ENCODE measurements at places on chromosomes 6 and 20.

DNA sequence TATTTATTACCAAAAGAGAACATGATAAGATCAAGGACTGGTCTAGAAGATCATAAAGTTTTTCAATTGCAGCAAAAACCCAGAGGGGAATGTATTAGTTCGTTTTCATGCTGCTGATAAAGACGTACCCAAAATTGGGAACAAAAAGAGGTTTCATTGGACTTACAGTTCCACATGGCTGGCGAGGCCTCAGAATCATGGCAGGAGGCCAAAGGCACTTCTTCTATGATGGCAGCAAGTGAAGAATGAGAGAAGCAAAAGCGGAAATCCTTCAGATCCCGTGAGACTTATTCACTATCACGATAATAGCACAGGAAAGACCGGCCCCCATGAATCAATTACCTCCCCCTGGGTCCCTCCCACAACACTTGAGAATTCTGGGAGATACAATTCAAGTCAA lies 57.7 kb upstream of the HIVEP2 start:
- no peak for DNase-seq

GRCh38 chr20:6007094-6007528 lies 46.7 kb downstream of the LRRN4 start:
- DNase-seq: no peak

- DNase-seq: no peak
Observed at GRCh38 chr20:41178495-41178894, 41.2 kb downstream of the PLCG1 start.

DNA sequence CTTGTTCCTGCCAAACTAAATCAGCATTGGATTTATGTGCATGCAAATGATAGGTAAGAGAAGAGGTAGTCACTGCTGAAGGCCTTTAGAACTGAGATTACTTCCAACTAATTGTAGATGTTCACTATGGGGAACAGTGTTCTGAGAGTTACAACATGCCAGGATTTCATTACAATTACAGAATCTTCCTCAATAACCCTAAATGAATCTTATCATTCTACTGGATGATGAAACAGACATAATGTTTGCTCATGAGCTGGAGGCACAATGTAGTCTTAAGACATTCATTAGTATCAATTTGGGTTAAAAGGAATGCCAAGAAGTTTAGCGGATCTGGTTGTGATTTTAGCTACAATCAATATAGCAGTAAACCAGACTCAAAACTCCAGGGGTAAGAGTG lies 248.9 kb upstream of the THEMIS start:
- no peak for DNase-seq

- DNase-seq: no peak
Observed at GRCh38 chr6:117729613-117730012, 54.3 kb downstream of the NUS1 start.

GRCh38 chr6:148448369-148449012 lies 105.9 kb downstream of the SASH1 start:
- no peak for DNase-seq

DNA sequence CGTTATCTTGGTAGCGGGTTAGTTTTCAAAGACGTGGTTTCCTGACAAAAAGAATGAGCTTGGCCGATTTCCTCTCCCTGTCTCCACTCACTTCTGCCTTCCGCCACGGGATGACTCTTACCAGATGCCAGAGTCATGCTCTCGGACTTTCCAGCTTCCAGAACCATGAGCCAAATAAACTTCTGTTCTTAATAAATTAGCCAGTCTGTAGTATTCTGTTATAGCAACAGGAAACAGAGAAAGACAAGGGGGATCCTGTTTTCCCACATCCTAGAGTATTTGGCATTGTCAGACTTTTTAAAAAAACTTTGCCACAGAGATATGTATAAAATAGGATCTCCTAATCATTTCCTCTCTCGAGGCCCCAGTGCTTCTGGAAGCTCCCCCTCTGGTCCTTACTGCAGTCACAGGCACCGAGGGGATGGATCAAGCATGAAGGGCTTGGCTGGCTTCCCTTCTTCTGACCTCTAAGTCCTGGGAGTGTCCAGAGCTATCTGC lies 84.9 kb upstream of the NAA20 start:
- no peak for DNase-seq

- no peak for DNase-seq
Observed at GRCh38 chr6:116291701-116292396, 12.1 kb upstream of the TSPYL1 start.

- DNase-seq: peak; percentile 38
Observed at GRCh38 chr6:11043378-11043960, 636 bp downstream of the ELOVL2 start.

GRCh38 chr6:44226368-44227147 lies 3.2 kb downstream of the SLC29A1 start:
- DNase-seq: no peak

DNA sequence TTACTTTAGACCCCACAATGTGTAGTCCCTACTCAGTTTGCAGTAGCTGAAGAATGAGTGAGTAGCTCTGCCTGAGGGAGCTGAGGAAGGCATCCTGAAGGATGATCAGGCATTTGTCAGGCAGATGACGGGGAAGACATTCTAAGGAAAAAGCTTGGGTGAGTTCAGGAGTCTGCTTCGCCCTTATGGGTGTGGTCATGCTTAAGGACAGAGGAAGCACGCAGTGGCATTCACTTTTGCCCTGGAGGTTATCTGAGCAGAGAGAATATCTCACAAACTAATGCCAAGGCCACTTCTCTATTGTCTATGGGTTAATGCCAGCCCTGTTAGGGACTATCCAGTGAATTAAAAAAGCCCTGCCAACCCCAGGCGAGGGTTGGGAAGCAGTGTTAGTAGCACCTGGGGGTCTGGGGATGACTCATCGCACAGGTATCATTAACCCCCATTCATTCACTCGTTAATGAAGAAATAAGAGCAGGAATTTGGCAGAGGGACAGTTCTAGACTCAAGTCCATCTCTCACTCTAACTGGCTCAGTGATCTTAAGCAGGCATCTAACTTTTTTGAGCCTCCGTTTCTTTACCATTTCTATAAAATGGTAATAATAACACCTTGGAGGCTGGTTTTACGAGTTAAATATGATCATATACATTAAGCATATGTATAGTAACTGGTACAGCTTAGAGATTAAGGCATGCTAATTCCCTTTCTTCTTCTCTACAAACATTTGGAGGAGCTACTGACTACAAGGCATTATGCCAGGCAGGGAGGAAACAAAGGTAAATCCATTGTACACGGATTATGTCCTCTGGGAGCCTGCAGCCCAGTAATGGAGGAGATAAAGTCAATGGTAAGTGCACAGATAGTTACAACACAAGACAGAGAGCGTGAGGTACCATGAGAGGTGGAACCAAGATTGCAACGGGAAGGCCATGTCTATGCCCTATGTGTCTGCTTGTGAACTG lies 93.2 kb upstream of the AKIRIN2 start:
- DNase-seq: no peak

GRCh38 chr6:134424165-134424797 lies 106.4 kb upstream of the SGK1 start:
- DNase-seq: no peak

GRCh38 chr6:42313941-42314570 lies 96.4 kb upstream of the MRPS10 start:
- DNase-seq: no peak

GRCh38 chr6:169452117-169452868 lies 198.6 kb upstream of the THBS2 start:
- no peak for DNase-seq

GRCh38 chr20:56395166-56395565 lies 2.7 kb downstream of the CSTF1 start:
- DNase-seq: no peak

- DNase-seq: no peak
Observed at GRCh38 chr20:38159957-38160756, 4.9 kb downstream of the TGM2 start.

GRCh38 chr6:42808492-42809483 lies 26.9 kb downstream of the BICRAL start:
- DNase-seq: no peak

DNA sequence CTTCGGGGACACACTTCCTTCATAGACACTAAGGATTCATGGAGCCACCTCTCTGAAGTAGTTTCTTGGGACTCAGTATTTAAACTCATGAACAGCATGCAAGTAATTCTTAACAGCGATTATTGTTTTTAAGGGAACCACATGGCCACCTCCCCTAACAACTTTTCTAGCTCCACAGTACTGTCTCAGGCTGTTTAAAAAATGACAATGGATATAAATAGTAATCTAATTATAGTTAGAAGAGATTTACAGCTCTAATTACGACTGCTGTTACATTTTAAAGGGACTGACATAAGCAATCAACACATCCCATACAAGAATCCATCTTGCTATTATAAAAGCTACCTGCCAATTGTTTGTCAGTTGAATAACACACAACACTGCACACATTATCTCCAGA lies 72.1 kb upstream of the HDGFL1 start:
- DNase-seq: peak; percentile 12

DNA sequence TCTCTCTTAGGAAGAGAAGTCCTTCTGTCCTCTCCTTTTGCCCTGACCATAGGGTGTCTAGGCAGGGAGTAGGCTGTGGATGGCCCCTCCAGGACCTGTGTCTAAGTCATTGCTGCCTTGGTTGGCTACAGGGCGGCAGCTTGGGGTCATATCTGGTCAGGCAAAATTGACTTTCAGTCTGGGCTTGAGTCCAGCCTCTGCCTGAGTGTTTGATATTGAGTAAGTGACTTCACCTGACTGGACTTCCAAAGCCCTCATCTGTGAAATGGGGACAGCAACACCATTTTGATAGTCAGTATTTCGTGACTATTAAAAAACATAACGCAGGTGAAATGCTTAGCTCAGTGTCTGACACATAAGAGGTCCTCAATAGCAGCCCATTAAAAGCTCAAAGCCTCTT lies 4.6 kb downstream of the TGM3 start:
- no peak for DNase-seq

GRCh38 chr20:24983896-24984295 lies 8.7 kb downstream of the APMAP start:
- DNase-seq: no peak

DNA sequence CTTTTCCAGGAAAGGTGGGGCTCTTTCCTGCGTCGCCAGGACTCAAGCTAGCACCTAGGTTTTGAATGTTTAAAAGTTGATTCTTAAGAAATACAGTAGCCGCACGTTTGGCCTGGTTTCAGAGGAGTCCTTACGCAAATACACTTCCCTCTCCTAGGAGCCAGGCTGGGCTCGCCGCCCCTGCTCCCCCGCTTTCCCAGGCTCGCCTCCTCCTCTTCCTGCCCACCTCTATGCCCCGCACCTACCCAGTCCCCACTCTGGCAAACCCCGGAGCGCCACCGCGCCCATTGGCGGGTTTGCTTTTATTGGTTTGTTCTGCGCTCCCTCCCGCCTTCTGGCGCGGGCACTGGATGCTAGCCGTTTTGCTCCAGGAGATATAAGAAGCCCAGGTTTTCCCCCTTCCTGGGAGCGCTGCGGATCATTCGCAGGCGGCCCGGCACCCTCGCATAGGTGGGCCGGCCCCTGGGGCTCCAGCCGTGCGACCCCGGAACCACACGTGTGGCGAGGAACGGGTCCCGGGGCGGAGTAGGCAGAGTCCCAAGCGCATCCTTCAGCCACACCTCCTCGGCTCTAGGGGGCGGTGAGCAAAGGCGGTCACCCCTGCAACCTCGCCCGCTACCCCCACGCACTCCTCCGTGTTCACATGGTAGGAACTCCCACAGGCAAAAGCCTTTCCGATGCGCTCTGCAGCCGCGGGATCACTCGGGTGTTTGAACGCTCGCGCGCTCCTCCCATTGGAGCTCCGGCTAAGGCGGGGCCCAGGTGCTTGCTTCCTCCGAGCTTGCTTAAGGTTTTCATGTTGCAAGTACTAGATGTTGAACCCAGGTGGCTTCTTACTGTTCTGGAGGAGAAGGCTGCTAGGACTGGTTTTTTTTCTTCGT lies 119.0 kb downstream of the RTN4IP1 start:
- no peak for DNase-seq

- no peak for DNase-seq
Observed at GRCh38 chr6:45783716-45784115, 231.9 kb downstream of the CLIC5 start.

- no peak for DNase-seq
Observed at GRCh38 chr6:71114986-71115385, 158.1 kb upstream of the B3GAT2 start.

- DNase-seq: no peak
Observed at GRCh38 chr20:36644706-36645095, 1.3 kb downstream of the SLA2 start.

- DNase-seq: no peak
Observed at GRCh38 chr20:8788831-8789230, 280.1 kb upstream of the PLCB4 start.

- no peak for DNase-seq
Observed at GRCh38 chr6:87364602-87365252, 20.1 kb downstream of the C6orf163 start.

GRCh38 chr20:51608061-51608460 lies 65.5 kb upstream of the NFATC2 start:
- no peak for DNase-seq

GRCh38 chr6:138485586-138486248 lies 13.6 kb downstream of the NHSL1 start:
- no peak for DNase-seq

GRCh38 chr20:58377766-58378401 lies 11.1 kb upstream of the VAPB start:
- no peak for DNase-seq

DNA sequence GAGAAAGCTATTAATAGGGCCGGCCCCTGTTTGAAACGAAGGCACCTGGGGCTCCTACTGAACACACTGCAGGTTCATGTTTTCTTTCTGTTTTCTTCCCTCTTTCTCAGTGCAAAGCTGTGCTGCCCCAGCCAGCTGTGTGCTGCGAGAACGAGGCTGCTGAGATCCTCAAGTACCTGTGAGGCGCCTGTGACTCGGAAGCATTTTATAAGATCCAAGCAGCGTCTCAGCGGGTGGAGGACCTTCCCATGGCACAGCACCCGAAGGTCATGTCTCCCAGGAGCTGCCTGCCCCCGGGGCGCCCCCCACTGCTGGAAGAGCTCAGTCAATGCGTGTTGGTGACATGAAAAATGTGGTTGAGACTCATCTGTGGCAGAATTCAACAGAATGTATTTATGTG lies 66.3 kb downstream of the SMOC2 start:
- no peak for DNase-seq

DNA sequence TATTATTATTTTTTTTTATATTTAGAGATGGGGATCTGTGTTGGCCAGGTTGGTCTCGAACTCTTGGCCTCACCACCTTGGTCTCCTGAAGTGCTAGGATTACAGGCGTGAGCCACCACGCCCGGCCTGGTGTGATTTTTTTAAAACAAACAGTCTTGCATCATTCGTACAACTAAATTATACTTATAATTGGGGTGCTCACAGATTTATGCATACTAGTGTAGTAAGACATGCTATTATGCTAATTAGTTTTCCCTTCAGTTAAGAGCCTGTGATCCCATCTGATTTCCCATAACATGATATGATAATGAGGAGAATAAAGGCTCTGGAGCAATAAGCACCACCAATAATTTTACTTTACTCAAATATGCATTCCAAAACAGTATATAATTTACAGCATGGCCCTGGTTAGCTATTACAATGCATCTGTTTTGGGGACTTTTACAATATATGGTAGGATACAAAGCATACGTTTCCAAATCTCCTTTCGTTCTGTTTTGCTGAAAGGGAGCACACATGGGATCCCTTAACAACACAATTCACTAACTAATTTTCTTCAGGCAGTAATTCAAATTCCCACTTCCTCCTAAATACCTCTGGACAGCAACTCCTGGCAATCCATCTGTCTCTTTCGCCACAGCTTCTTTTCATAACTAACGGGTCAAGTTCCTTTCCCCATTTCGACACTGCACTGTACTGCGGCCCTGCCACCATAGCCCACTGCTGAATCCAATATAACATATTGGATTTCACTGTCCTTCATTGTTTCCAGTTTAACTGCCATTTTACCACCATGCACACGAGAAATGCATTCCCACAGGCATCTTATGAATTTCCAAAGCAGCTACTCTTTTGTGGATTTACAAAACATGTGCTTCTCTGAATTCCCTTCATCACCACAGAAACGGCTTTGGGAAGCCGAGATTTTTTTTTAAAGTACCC lies 1.7 kb downstream of the NUDT3 start:
- peak; percentile 18 for DNase-seq

All from NCI-H1417 (cell line).